ENCODE measurements at places on chromosomes 11 and 22. TPM values are rescaled to one million over a fixed set of nuclear protein-coding genes. Genes with fewer than 3 reads are reported as not detected.

DMC1 gene
- total RNA-seq = 22.8 TPM

RIC3 gene
- 29.5 TPM for total RNA-seq

KIRREL3 gene
- 1.1 TPM for total RNA-seq

SCN3B gene
- total RNA-seq = not detected

CRYBB3 gene
- total RNA-seq = 0.19 TPM

SNAP29 gene
- total RNA-seq = 5.6 TPM

DNA sequence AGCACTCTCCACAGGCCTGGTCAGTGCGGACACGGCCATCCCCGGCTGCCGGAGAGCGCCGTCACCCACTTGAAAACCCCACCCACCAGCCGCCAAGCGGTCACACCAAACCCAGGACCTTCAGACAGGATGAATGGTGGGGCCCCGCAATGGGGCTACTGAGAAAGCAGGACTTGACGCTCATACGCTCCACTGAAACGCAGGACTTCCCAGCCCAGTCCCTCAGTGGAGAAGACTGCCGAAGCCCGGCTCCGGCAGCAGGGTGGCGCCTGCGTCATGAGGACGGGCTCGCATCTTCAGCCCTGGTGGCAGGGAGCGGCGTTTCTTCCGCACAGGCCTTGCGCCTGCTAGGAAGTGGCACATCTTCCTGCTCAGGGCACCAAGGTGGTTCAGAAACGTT lies 15.3 kb upstream of the PHLDA2 start:
- no peak for DNase-seq

- DNase-seq = no peak
Measured at GRCh38 chr11:1077033-1077416, 2.4 kb downstream of the MUC2 start.

DNA sequence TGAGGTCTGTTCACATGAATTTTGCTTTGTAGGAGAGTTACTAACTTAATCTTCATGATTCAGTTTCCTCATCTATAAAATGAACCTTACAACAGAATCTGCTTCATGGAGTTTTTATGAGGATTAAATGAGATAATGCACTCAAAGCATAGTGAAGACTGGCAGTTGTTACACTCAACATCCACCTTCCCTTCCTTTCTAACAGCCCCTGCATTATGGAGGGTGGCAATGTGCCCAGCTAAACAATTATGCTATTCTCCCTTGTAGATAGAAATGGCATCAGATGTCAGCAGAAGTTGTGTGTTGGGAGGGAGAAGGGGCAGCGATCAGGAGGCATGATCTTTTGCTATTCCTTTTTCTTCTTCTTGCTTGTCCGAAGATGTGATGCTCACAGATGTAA lies 6.5 kb downstream of the POU2AF1 start:
- no peak for DNase-seq

DNA sequence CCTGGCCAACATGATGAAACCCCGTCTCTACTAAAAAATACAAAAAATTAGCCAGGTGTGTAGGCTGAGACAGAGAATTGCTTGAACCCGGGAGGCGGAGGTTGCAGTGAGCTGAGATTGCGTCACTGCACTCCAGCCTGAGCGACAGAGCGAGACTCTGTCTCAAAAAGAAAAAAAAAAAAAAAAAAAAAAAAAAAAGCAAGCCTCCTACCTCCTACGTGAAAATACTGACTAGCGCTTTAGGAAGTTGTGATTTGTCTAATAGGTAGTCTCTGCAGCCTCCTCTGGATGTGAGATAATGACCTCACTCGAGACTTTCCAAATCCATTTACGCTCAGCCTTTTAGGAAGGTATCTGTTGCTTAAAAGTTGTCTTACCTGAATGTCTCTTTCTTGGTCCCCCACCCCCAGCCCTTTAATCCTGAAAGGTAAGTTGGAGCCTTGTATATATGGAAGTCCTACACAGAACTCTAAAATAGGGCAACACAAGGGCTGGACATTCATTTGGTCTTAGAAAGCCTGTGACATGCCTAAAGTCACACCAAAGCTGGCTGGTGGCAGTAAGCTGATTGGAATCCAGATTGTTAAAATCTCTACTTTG lies 5.5 kb downstream of the SEPTIN3 start:
- DNase-seq = no peak

DNA sequence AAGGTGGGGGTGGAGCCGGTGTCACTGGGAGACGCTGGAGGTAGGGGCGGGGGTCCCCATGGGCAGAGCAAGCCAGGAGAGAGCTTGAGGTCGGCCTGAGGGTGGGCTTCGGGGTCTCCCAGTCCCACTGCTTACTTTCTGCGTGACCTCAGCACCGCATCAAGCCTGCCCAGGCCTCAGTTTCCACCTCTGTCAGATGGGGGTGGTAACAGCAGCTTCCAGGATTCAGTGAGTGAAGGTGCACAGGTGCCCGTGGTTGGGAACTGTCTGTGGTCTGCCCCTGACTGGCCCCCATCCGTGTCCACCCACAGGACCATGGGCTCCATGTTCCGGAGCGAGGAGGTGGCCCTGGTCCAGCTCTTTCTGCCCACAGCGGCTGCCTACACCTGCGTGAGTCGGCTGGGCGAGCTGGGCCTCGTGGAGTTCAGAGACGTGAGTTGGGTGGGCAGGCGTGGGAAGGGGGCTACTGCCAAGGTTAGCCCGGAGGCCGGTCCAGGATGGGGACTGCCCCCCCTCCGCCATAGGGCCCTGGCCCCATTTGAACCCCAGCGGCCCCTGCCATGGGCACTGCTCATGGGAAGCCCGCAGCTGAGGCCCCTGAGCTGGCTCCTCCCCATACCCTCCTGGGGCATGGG lies 2.2 kb downstream of the TCIRG1 start:
- no peak for DNase-seq

- DNase-seq = no peak
Measured at GRCh38 chr11:42768576-42768975, 543.2 kb upstream of the API5 start.

- DNase-seq = peak; percentile 75
Measured at GRCh38 chr11:119206511-119207414, 624 bp downstream of the CBL start.

- no peak for DNase-seq
Measured at GRCh38 chr11:45156741-45157140, 10.3 kb downstream of the PRDM11 start.

- DNase-seq = no peak
Measured at GRCh38 chr22:41777749-41778425, 22.6 kb upstream of the CCDC134 start.

- no peak for DNase-seq
Measured at GRCh38 chr11:78417175-78417887, at the start of gene GAB2. Gene GAB2 (minus strand): TSS chr11:78417820. CDS start chr11:78417720, 100 bp downstream.

DNA sequence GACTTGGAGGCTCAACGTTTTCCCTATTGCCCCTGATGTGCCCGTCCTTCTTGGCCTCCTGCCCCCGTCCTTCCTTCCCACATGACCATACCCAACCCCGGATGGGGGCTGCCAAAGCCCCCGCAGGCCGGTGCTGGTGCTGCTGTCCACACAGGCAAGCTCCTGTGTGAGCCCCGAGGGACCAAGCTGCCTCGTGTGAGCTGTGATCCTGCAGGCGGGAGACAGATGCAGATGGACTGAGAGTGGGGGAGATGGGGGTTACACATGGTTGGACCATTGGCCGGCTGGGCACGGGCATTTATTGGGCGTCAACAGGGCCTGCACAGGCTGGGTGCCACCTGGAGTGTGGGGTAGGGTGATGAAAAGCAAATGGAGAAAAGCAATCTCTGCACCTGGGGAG lies 313.2 kb upstream of the B3GAT1 start:
- no peak for DNase-seq

- DNase-seq = no peak
Measured at GRCh38 chr22:49307481-49307830, 520.2 kb downstream of the BRD1 start.

- peak; percentile 34 for DNase-seq
Measured at GRCh38 chr11:86415026-86415425, 40.3 kb downstream of the CCDC81 start.

DNA sequence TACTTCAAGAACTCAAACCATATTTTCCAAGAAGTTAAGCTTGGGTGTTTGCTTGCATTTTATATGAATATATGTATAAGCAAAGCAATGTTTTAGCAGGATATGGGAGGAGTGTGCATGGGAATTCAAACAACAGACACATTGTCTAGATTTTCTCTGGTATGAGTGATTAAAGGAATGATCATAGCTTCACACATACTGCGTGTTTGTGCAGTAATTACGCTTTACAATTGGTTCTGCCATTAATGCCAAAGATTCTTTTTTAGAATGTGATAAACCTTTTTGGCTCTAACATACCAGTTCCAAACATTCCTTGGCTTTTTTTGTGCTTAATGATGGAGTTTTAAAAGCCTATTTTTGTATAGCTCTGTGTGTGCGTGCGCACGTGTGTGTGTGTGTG lies 54.0 kb downstream of the CCDC34 start:
- no peak for DNase-seq

DNA sequence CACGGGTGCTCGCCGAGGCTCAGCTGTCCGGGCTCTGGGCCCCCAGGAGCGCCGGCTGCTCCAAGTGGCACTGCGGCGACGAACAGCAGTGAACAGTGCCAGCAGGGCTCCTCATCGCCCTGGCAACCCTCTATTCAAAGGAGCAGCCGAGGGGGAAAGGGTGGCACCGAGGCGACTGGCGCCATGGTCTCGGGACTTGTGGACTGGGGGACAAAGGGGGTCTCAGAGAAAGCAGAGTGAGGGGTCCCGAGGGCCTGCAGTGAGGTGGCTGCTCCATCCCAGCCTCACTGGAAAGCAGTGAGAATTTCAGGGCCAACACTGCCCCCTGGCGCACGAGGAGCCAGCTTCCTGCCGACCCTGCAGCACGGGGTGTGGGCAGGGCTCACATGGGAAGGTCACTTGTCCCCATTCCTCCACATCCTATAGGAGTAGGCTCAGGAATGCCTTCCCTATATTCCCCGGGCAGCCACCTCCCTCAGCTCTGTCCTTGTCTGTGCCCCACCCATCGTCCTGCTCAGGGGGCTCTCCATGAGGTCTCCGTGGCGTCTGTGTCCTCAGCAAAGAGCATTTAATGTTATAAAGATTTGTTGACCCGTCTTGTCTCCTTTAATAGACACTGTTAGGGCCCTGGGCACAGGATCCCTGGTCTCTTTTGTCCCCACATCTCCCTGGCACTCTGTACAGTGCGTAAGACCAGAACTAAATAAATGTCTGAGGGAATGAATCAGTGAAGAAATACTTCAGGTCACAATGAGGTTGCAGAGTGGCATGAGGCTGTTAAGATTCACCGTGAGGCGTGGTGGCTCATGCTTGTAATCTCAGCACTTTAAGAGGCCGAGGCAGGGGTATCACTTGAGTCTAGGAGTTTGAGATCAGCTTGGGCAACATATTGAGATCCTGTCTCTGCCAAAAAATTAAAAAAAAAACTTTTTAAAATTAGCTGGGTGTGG lies 26.4 kb downstream of the LRFN4 start:
- DNase-seq = peak; percentile 84

GRCh38 chr11:124942466-124943253 lies 6.8 kb upstream of the HEPACAM start:
- DNase-seq = peak; percentile 70

GRCh38 chr22:27523711-27524110 lies 277.8 kb downstream of the MN1 start:
- DNase-seq = no peak

- no peak for DNase-seq
Measured at GRCh38 chr11:15750535-15751308, 605.6 kb downstream of the SOX6 start.

DNA sequence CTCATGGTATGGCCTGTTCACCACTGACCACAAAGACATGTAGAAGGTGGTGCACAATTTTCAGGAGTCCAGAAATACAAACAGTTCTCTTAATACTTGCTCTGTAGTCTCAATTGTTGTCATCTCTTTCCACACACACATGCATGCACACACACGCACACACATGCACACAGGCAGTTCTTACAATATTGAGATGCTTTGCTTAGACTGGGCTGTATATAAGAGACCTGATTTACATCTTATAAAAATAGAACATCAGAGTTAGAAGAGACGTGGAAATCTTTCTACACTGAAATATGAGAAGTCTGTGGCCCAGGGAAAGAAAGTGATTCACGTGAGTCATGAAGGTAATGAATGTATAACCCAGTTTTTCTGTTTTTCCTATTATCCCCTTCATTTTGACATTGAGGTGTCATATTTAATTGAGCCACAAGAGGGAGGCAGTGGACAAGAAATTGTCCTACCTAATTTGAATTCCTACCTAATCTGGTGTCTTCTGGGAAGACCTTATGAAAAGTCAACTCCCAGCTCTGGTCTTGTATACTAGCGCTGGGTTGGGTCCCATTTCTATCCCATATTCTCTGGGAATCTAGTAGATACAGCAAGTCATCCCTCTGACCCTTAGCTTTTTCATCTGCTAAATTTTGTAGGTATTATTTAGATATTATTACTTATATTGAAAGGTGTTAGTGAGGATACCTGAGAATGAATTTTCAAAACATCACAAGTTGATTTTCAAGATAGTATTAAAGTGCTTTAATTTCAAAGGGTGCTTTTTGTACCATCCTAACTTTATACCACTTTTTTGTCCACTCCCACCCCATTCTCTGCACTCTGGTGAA lies 14.9 kb upstream of the MS4A4A start:
- peak; percentile 43 for DNase-seq

DNA sequence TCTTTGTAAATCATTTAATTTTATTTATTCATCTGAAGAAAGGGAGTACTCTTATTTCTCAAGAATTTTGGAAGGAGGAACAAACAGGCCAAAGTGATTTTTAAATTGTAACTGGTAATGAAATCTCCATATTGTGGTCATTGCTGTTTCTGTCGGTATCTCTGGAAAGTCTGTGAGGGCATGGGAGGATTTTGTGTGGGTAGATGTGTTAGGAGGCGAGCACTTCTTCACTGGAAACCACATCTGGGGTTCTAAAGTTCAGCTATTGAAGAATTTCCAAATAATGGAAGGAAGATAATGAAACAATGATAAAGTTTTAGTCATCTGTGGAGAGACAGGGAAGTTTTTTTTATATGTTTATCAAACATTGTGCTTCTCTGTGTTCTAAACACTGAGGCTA lies 6.6 kb downstream of the TRIM34 start:
- DNase-seq = no peak

- no peak for DNase-seq
Measured at GRCh38 chr22:41636467-41636866, 15.4 kb downstream of the XRCC6 start.

DNA sequence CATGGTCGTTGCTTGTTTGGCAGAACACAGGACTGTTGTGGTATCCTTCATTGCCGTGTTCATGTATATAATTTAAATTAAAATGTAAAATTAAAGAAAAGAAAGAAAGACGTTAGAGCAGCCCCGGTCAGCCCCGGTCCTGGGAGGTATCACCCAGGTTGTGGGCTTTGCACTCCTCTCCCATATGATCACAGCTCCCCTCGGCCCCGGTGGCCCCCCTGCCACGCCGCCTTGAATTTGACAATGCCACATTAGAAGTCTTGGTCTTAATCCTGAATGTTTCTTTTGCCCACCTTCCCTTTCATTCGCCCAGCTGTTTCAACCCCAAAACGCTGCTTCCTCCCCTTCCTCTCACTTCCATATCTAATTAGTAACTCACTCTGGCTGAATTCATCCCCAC lies 11.4 kb downstream of the APOBEC3A start:
- DNase-seq = no peak

DNA sequence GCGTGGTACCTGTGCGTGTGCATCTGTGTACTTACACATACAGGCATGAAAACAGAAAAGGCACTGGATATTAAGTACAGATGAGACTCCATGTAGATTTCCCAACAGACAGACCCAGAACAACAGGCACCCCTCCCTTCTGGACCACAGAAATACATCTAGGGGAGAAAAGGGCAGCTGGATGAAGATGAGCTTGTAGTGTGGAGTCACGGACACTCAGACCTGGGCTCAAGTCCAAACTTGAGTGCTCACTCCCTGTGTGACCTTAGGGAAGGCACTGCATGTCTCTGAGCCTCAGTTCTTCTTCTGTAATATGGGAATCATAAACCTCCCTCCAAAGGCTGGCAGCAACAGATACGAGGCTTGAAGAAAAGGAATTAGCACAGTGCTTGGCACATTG lies 108.9 kb downstream of the GALNT18 start:
- no peak for DNase-seq

All from neural progenitor cell (in vitro differentiated cells).